ENCODE measurements at places on chromosomes 1 and 21.
A peak's percentile ranks its signal among the peaks of the same experiment; 100 is the strongest.

GRCh38 chr1:59366346-59366745 is 69.5 kb downstream of the FGGY start:
- H3K36me3 ChIP-seq: no peaks in the 10 kb centered on the region
- no peak for DNase-seq
- no peaks in the 10 kb centered on the region for H3K27me3 ChIP-seq
- H3K27ac ChIP-seq: no peak overlapping the region

DNA sequence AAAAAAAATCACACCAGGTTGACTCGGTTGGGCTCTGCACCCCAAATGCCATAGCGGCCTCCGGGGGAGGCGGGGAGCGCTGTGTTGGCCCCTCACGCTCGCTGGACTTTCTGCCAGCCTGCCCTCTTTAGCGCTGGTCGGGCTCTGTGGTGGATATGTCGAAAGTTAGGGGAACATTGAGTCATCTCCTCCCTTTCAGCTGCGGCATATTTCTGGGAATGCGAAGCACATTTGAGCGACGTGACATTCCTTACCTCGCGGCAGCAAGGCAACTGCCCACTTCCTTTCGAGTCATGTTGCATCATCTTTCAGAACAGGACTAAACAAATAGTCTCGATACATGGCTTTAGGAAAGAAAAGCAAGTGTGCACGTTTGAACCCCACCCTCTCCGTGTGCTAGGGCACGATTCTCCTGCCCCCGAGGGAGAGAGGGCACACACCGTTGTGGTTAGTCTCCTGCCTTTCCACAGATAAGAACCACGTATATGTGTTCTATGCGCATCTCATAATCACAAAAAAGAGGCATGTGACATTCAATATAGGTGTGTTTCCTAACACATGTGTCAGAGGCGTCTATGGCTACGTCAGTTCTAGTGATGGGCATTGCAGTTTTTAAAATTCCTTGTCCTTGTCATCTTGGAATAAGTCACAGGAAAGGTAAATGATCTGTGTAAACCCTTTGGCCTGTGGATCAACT is 105.9 kb upstream of the SLC45A1 start:
- peaks cover 11% of the 10 kb centered on the region for H3K4me1 ChIP-seq
- H3K4me3 ChIP-seq: no peak overlapping the region
- no peaks in the 10 kb centered on the region for H3K36me3 ChIP-seq
- H3K27ac ChIP-seq: no peak overlapping the region
- DNase-seq: no peak

- H3K27me3 ChIP-seq: no peaks in the 10 kb centered on the region
- H3K27ac ChIP-seq: no peak overlapping the region
- no peak for DNase-seq
- H3K36me3 ChIP-seq: no peaks in the 10 kb centered on the region
Measured at GRCh38 chr21:15935530-15935929, 205.7 kb downstream of the USP25 start.

GRCh38 chr1:156805766-156806511 is 10.7 kb downstream of the SH2D2A start:
- no peak overlapping the region for H3K4me3 ChIP-seq
- no peaks in the 10 kb centered on the region for H3K27me3 ChIP-seq
- no peak overlapping the region for H3K27ac ChIP-seq
- DNase-seq: no peak
- peaks cover 59% of the 10 kb centered on the region for H3K4me1 ChIP-seq

- H3K27me3 ChIP-seq: no peaks in the 10 kb centered on the region
- no peaks in the 10 kb centered on the region for H3K36me3 ChIP-seq
- H3K4me3 ChIP-seq: no peak overlapping the region
- no peak overlapping the region for H3K27ac ChIP-seq
Measured at GRCh38 chr1:164618202-164618564, 59.2 kb downstream of the PBX1 start.

DNA sequence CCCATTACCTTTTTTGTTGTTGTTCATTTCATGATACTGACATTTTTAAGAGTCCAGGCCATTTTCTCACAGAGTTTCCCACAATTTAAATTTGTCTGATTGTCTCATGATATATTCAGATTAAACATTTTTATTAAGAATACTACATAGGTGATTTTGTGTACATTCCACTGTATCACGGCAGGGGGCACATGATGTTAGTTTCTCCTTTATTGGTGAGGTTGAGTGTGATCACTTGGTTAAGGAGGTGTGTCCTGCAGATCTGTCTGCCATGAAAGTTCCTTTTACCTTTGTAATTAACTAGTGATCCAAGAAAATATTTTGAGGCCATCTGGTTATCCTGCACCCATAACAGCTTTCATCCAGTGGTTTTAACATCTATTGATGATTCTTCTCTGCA is 11.8 kb downstream of the RTCA start:
- H3K27me3 ChIP-seq: no peaks in the 10 kb centered on the region
- peaks cover 93% of the 10 kb centered on the region for H3K36me3 ChIP-seq
- no peak for DNase-seq
- H3K27ac ChIP-seq: no peak overlapping the region
- H3K4me1 ChIP-seq: no peaks in the 10 kb centered on the region
- H3K4me3 ChIP-seq: no peak overlapping the region

DNA sequence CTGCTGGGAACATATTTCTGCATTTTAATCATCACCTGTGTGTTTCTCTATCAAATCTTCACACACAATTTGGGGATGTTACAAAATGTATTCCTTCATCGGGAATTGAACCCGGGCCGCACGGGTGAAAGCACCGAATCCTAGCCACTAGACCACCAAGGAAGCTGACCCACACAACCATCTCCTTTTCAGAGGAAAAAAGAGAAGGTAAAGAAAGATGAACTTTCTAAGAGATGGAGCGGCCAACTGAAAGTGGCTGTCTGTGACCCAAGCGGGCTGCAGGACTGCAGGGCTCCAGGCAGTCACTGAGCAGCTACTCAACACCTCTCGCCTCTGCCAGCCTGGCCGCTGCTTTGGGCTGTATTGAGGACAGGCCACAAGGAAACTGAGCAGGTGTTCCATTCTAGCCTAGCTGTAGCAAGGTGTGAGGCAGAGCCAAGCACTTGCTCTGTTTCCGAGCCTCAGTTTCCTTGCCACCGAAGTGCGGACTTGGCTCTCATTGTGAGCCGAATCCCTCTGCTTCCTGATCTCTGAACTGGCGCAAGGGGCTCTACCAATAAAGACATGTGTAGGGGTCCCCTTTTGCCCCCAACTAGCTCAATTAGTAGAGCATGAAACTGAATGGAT is 156.9 kb upstream of the NBPF11 start:
- H3K4me1 ChIP-seq: peaks cover under 1% of the 10 kb centered on the region
- peaks cover 68% of the 10 kb centered on the region for H3K27me3 ChIP-seq
- H3K4me3 ChIP-seq: no peak overlapping the region
- no peak overlapping the region for H3K27ac ChIP-seq
- H3K36me3 ChIP-seq: no peaks in the 10 kb centered on the region

GRCh38 chr1:169733924-169734323 is at the start of gene SELE:
TSS of gene SELE (minus strand) at chr1:169734079. CDS start at chr1:169733612, 467 bp downstream.
- no peaks in the 10 kb centered on the region for H3K4me1 ChIP-seq
- H3K27me3 ChIP-seq: peaks cover 6% of the 10 kb centered on the region
- H3K4me3 ChIP-seq: no peak within 1 kb of the TSS

- H3K4me3 ChIP-seq: no peak overlapping the region
- H3K4me1 ChIP-seq: peaks cover 25% of the 10 kb centered on the region
- DNase-seq: no peak
- peaks cover 52% of the 10 kb centered on the region for H3K36me3 ChIP-seq
Measured at GRCh38 chr21:46428987-46429710, 29.5 kb upstream of the DIP2A start.

GRCh38 chr1:230328342-230329015 is 97.7 kb downstream of the PGBD5 start:
- H3K27me3 ChIP-seq: no peaks in the 10 kb centered on the region
- H3K4me1 ChIP-seq: no peaks in the 10 kb centered on the region
- no peak overlapping the region for H3K4me3 ChIP-seq
- H3K36me3 ChIP-seq: no peaks in the 10 kb centered on the region
- no peak overlapping the region for H3K27ac ChIP-seq
- no peak for DNase-seq

- H3K36me3 ChIP-seq: no peaks in the 10 kb centered on the region
- H3K27me3 ChIP-seq: no peaks in the 10 kb centered on the region
- H3K27ac ChIP-seq: no peak overlapping the region
Measured at GRCh38 chr1:213999732-214000131, 12.0 kb downstream of the PROX1 start.

DNA sequence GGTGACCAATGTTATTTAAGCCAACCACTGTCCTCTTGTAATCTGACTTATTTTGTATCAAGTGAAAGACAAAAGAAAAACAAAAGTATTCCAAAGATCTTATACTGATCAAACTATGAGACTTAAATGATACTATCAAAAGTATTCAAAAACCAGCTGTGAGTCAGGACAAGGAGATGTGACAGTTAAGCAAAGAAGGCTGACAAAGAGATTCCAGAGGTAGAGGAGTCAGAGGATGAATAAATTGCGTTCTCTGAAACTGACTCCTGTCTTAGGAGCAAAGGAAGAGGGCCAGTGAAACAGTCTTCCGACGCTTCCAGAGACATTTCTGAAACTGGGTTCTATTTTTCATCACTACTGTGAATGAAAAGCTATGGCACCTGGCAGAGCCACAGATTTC is 20.9 kb downstream of the TMEM50B start:
- no peak overlapping the region for H3K4me3 ChIP-seq
- DNase-seq: no peak
- H3K27ac ChIP-seq: no peak overlapping the region
- peaks cover 42% of the 10 kb centered on the region for H3K36me3 ChIP-seq

DNA sequence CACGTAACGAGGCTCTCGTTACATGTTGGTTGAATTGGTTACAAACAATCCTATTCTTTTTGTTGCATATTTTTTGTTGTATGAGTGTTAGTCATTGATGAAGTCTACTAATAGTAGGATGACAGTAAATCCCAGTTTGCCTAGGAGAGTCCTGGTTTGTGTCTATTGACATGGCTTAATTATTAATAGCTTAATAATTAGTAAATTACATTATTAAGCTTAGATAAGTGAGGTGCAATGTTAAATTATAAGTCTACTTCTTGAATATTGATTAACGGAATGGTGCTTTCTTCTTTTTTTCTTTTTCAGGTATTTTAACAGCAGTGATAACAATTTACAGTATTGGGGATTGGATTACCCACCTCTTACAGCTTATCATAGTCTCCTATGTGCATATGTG is 34.5 kb downstream of the ALG6 start:
- H3K27me3 ChIP-seq: no peaks in the 10 kb centered on the region
- no peak for DNase-seq
- H3K4me1 ChIP-seq: no peaks in the 10 kb centered on the region
- peaks cover 31% of the 10 kb centered on the region for H3K36me3 ChIP-seq

GRCh38 chr21:33325222-33326067 is 675 bp downstream of the IFNAR1 start:
- peak; percentile 61 for DNase-seq
- H3K27ac ChIP-seq: peak overlapping the region; percentile 95
- H3K4me1 ChIP-seq: peaks cover 33% of the 10 kb centered on the region
- peak overlapping the region; percentile 90 for H3K4me3 ChIP-seq
- no peaks in the 10 kb centered on the region for H3K36me3 ChIP-seq
- H3K27me3 ChIP-seq: no peaks in the 10 kb centered on the region

DNA sequence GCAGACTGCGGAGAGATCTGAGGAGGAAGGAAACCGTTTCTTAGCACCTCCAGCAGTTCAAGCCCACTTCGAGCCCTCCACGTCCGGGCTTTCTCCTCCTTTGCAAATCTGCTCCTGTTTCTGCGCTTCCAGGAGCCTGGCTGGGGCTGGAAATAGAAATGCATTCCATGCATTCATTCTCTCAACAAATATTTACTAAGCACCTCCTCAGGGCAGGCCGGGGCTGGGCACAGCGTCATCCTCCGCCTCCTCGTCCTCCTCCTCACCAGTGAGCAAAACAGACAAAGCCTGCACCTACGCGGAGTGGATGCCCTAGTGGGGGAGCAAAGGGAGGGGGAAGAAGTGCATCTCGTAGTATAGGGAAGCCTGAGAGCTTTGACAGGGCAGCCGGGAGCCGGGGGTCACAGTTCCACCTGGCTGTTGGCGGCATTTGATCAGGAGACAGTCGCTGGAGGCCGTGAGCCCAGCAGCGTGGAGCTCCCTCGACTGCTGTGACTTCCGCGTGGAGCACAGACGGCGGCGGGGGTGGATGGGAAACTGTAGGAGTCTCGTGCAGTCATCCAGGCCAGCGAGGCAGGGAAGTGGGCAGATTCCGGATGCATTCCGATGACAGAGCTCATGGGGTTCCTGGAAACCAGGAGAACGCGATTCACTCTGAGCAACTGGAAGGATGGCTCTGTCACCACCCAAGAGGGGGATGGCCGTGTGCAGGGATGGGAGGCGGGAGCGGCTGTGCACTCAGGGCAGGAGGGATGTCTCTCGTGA is 93.5 kb downstream of the SIK1 start:
- H3K4me1 ChIP-seq: no peaks in the 10 kb centered on the region
- H3K27me3 ChIP-seq: no peaks in the 10 kb centered on the region
- H3K4me3 ChIP-seq: no peak overlapping the region
- H3K27ac ChIP-seq: no peak overlapping the region
- no peak for DNase-seq

GRCh38 chr1:58107943-58108342 is 438.6 kb downstream of the OMA1 start:
- H3K27me3 ChIP-seq: no peaks in the 10 kb centered on the region
- no peak for DNase-seq
- no peak overlapping the region for H3K4me3 ChIP-seq
- no peaks in the 10 kb centered on the region for H3K36me3 ChIP-seq
- no peaks in the 10 kb centered on the region for H3K4me1 ChIP-seq

DNA sequence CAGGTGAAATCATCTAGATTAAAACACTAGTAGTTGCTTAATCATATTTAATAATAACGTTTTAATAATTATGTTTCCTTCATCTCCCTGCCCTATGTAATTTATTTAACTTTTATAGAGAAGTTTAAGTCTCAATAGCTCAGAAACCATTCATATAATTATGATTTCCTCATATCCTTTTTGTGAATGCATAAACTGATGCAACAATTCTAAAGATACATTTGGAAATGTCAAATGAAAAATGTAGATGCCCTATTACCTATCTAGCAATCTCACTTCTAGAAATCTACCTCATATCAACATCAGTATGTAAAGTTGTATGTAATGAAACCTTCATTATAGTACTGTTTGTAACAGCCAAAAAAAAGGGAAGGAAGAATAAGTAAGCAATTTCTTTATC is 10.5 kb downstream of the DRAM2 start:
- no peak overlapping the region for H3K27ac ChIP-seq
- no peaks in the 10 kb centered on the region for H3K4me1 ChIP-seq
- H3K4me3 ChIP-seq: no peak overlapping the region
- no peaks in the 10 kb centered on the region for H3K27me3 ChIP-seq
- DNase-seq: no peak

DNA sequence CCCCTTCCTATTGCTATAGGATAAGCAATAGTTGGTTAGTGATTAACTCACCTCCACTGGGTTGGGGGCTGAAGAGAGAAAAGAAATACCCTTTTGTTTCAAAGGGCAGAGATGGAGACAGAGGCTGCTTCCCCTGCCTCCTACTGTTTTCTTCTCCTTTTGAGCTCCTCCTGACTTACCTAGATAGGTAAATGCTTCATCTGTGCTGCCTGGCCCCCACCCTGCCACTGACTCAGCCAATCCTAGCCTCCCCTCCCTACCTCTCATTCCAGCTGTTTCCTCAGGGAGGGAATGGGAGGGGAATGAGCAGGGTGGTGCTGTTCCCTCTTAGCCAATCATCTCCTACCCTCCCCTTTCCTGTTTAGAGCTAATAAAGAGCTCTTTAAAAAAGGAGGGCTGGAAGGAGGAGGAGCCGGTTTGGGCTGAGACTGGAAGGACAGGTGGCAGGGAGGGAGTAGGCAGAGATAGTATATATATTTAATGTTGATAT is at the start of gene C1orf116:
TSS of gene C1orf116 (minus strand) at position 229 of the 490 bp plus-strand sequence. CDS start 5,158 bp downstream, outside the sequence.
- H3K4me3 ChIP-seq: no peak within 1 kb of the TSS
- H3K36me3 ChIP-seq: no peaks in the 10 kb centered on the region
- DNase-seq: no peak
- H3K4me1 ChIP-seq: no peaks in the 10 kb centered on the region

GRCh38 chr1:64823691-64824476 is 79.0 kb downstream of the RAVER2 start:
- no peaks in the 10 kb centered on the region for H3K27me3 ChIP-seq
- no peak overlapping the region for H3K27ac ChIP-seq
- H3K4me3 ChIP-seq: no peak overlapping the region
- DNase-seq: peak; percentile 48
- H3K36me3 ChIP-seq: no peaks in the 10 kb centered on the region

Data from CD4-positive, alpha-beta T cell (primary cell).